ENCODE measurements at places on chromosomes 16 and 17. TPM values are rescaled to one million over a fixed set of nuclear protein-coding genes. Genes with fewer than 3 reads are reported as not detected.

The PPY gene
- polyA plus RNA-seq, result not detected

The RAB26 gene
- 1.9 TPM for polyA plus RNA-seq

The GNAO1 gene
- polyA plus RNA-seq, result 1.4 TPM

The CDH16 gene
- polyA plus RNA-seq, result not detected

The FBXW10B gene
- polyA plus RNA-seq, result 2.2 TPM

Measured in adipose tissue (tissue), 3 donors.